Small intestine (tissue), 16 donors: ENCODE measurements at places on chromosomes 16 and 17.

DNA sequence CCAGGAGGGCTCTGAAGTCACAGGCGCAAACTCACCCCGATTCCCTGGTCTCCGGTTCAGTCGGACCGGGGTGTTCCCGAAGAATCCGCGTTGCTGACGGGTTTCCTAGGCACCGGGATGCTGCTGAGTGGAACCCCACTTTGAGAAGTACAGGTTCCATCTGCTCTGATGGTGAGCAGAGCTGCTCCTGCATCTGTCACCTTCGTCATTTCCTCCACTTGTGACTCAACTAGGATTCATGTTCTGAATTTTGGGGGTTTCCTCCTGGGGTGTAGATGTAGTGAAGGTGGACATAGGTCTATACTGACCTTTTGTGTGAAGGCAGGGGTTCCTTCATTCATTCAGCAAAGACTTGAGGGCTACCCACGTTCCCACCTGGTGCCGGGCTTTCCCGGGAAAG is 25.0 kb downstream of the LGALS3BP start:
- no peak for DNase-seq

DNA sequence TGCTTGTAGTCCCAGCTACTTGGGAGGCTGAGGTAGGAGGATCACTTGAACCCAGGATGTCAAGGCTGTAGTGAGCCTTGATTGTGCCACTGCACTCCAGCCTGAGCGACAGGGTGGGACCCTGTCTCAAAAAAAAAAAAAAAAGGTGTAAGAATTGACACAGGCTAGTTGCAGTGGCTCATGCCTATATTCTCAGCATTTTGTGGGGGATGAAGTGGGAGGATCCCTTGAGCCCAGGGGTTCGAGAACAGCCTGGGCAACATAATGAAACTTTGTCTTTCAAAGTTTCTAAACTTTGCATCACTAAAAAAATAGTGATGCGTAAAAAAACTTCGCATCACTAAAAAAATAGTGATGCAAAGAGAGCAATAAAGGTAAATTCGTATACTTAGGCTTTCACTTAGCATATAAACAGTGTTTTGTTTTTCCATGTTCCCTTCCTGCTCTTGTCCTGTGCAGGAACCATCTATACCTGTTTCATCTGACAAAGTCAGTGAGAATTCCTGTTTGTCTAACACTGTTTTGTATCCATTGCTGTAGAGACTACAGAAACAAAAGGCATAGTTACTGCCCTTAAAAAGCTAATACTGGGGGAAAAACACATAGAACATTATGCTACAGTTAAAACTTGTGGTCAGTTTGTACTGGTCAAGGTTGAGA is 32.1 kb downstream of the CTCF start:
- no peak for DNase-seq

DNA sequence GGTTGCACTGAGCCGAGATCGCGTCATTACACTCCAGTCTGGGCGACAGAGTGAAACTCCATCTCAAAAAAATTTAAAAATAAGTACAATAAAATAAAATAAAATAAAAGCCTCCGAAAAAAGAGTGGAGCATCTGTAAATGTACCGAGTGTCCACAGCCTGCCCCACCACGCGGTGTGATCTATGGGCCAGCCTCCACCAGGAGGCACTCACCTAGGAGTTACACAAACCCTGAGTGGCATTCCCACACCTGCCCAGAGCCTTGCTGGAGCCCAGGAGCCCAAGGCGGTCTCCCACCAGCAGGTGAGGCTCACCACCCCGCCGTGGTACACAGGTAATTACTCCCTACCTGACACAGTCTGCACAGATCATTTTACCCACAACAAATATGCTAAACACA is 183.2 kb downstream of the ZNF423 start:
- DNase-seq, result no peak

GRCh38 chr16:74608944-74609343 is 2.0 kb upstream of the GLG1 start:
- DNase-seq, result no peak

- DNase-seq, result no peak
These were observed 45.0 kb downstream of the SOST start for GRCh38 chr17:43713494-43714162.

GRCh38 chr17:4674685-4674998 is 29.3 kb downstream of the PELP1 start:
- DNase-seq, result no peak

GRCh38 chr17:9512323-9513168 is 63.1 kb downstream of the STX8 start:
- DNase-seq, result no peak

GRCh38 chr16:63943566-63943965 is 1178.3 kb downstream of the CDH11 start:
- DNase-seq, result no peak
